ENCODE measurements at places on chromosomes 6 and 20. TPM values are rescaled to one million over a fixed set of nuclear protein-coding genes. Genes with fewer than 3 reads are reported as not detected.

TFAP2A gene
- 9.6 TPM for total RNA-seq

CCN5 gene
- total RNA-seq = 27.5 TPM

ALDH8A1 gene
- total RNA-seq = 0.07 TPM

PACSIN1 gene
- total RNA-seq = 0.05 TPM

RAET1L gene
- 0.35 TPM for total RNA-seq

NR2E1 gene
- not detected for total RNA-seq

SIRPB1 gene
- 0.29 TPM for total RNA-seq

TNXB gene
- total RNA-seq = 0.41 TPM

SFTA2 gene
- total RNA-seq = not detected

SCRT2 gene
- total RNA-seq = not detected
